ENCODE measurements at places on chromosomes 12 and 14.
A peak's percentile ranks its signal among the peaks of the same experiment; 100 is the strongest.

- no peak for DNase-seq
Measured at GRCh38 chr14:22653012-22653621, 9.0 kb upstream of the OR6J1 start.

DNA sequence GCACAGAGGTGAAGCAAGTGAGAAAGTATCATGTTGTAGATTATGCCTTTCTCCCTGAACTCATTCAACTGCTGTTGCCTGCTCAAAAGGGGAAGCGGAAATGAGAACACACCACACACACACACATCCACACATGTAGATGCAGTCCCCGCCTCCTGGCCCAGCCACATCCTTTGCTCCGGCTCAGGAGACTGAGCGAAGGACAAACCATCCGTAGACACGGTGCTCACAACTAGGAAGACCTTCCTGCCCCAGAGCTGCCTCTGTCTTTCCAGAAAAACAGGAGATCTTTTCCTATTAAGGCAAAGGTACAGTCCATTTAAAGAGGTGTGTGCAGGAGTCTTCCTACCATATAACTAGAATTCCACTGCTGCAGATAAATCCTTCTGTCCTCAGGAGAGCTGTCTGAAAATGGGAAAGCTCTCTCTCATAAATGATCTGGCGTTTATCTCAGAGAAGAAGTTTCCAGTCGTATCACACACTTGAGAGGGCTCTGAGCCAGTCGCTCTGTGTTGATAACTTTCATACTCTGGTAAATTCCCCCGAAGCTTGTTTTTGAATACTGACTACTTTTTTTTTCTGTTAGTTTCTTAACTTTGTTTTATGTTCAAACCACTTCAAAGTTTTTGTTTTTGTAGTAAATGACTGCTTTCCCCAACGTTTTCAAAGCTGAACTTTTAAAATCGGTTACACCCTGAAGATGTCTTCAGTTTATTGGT, at the start of gene TESPA1:
TESPA1 (minus strand) TSS at position 105 of the 719 bp plus-strand sequence. CDS start 10,200 bp downstream, outside the sequence.
- peak; percentile 78 for DNase-seq

DNA sequence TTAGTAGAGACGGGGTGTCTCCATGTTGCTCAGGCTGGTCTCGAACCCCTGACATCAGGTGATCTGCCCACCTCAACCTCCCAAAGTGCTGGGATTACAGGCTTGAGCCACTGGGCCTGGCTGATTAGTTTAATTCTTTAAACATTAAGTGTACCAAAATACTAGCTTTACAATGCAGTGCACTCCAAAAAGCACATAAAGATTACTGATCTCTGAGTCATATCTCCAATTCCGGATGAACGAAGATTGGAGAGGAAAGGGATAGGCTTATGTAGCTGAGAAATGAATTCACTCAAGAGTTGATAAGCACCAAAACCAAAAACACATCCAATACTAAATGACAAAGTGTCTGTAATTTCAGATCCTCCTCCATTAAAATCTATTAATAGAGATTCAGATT, 15.1 kb downstream of the NAV3 start:
- no peak for DNase-seq

- DNase-seq = no peak
Measured at GRCh38 chr12:124578445-124578844, 11.0 kb upstream of the NCOR2 start.

DNA sequence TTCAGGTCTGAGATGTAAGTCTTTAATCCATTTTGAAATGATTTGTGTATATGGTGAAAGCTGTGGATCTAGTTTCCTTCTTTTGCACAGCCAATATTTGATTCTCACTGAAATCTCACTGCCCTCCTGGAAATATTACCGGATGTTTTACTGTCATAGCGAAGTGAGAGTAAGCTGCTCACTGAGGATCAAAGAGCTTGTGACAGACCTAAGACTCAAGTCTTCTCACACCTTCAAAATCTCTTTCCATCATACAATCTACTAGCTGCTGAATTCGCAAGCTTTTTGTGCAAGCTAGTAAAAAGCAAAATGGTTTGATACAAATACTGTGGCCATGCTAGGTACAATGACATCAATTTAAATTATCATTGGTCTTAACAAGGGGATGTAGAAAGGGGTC, 3.9 kb downstream of the LRRK2 start:
- no peak for DNase-seq

DNA sequence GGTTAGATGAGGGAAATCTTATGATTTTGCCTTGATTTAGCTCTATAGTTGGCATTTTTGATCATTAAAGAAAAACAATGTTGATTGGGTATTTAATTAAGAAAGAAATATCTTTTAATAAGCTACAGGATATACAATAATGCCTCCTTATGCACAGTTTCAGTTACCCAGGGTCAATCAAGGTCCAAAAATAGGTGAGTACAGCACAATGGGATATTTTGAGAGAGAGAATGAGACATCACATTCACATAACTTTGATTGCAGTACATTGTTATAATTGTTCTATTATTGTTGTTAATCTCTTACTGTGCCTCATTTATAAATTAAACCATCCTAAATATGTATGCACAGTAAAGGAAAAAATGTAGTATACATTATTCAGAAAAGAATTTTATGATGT, 102.2 kb downstream of the MYF5 start:
- DNase-seq = no peak

DNA sequence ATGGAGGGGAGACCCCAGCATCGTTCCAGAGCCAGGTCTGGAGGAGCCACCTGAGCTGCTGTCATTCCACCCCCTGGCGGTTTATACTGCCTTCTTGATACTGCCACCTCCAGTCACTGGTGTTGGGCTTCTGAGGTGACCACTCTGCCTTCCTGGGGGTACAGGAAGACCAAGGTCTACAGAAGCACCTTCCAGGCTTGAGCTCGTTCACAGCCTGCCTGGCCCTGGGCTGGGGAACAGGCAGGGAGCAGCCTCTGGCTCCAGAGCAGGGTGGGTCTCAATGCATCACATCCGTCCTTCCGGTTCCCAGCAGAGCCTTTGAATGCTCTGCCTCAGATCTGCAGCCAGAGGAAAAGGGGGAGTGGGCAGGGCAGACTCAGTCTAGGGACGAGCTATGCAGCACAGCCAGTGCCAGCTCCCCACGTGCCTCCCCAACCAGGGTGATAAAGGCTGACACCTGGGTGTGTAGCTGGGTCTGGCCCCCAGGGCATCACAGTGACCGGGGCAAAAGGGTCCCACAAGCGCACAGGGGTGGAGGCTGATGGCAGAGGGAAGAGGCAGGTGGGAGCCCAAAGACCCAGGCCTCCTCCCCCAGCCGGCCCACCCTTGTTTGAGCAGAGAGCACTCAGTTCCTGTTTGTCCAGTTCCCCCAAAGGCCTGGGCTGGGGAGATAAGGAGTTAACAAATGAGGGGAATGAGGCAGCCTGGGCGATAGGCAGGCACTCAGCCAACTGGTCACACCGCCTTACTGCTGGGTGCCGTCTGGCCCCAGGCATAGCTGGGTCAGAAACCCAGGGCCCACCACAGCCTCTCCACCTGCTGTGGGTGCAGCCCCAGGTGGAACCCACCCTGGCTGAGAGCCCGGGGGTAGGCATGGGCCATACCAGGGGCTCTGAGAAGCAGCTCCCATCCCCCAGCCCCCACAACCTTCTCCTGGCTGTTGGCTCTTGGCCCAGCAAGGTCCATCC, 17.1 kb downstream of the DEGS2 start:
- no peak for DNase-seq

GRCh38 chr12:105581420-105581819, 250.9 kb downstream of the C12orf75 start:
- DNase-seq = no peak

- DNase-seq = no peak
Measured at GRCh38 chr12:124031058-124031457, 58.0 kb downstream of the ZNF664 start.

GRCh38 chr12:97650242-97650641, 187.6 kb downstream of the RMST start:
- DNase-seq = no peak

GRCh38 chr12:64160711-64161060, 61.4 kb downstream of the KICS2 start:
- no peak for DNase-seq

- DNase-seq = no peak
Measured at GRCh38 chr14:21036751-21037150, 2.1 kb upstream of the RNASE13 start.

GRCh38 chr12:58419905-58420304, 478.5 kb downstream of the ATP23 start:
- no peak for DNase-seq

DNA sequence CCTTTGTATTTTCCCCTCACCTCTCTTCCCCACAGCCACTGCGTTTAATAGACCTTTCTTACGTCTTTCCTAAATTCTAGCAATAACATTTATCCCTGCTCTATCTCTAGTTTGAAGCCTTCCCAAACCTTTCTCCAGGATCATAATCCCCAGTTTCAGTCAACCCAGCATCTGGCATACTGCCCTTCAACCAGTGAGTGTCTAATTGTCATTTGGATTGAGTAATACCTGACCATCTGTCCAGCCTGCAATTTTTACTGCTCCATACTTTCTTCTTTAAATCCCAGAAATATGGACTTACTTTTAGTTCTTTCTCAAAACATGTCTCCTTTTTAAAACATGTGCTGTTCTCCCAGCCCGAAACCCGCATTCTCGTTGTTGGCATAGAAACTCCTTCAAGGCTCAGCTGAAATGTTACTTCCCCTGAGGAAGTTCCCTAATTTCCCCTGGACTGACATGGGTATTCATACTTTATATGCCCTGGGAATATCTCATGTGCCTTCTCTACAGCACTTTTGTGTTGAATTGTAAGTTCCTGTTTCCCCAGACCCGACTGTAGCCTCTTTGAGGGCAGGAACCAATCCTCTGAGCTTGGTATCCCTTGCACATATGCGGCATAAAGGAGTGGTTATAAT, 65.1 kb upstream of the ETV6 start:
- no peak for DNase-seq

- DNase-seq = no peak
Measured at GRCh38 chr12:3155702-3156370, 78.7 kb downstream of the TSPAN9 start.

DNA sequence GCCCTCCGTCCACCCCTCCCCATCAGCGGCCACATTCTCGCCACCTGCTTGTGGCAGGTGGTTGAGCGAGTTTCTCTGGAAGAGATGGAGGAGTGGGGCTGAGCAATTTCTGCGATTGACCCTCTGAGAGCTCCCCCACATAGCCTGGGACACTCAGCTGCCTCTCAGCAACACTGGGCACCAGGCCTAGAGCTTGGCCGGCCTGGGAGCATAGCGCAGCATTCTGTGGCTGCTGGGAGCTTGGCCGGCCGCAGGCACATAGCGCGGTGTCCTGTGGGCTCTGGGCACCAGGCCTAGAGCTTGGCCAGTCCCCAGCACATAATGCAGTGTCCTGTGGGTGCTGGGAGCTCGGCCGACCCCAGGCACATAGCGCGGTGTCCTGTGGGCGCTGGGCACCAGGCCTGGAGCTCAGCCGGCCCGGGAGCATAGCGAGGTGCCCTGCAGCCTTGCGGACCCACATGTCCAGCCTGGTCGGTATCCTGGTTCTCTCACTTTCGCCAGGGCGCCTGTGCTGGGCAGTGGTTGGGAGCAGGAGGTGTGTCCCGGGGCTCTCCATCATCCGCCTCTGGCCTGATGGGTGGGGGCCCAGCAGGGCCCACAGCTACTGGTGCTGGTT, 43.8 kb downstream of the LRCOL1 start:
- no peak for DNase-seq

GRCh38 chr14:52906141-52906601, 44.7 kb downstream of the FERMT2 start:
- no peak for DNase-seq

DNA sequence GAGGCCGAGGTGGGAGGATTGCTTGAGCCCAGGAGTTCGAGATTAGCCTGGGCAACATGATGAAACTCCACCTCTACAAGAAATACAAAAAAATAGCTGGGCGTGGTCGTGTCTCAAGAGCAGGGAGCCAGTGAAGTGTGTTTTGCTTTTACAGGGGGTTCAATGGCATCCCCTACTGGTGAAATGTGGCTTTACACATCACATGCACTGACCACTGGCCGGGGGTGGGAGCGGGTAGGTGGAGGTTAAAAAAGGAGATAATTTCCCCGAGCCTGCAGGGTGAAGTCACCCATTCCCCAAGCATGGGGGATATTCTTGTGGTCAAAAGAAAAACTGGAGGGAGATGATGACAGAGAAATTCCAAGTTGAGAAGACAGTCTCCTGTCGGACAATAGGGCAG, 63.6 kb upstream of the PWP1 start:
- DNase-seq = no peak

Data from activated naive CD4-positive, alpha-beta T cell (primary cell).